ENCODE measurements at places on chromosomes 11 and 22. TPM values are rescaled to one million over a fixed set of nuclear protein-coding genes. Genes with fewer than 3 reads are reported as not detected.

GRCh38 chr11:117860139-117860538, 16.3 kb downstream of the FXYD6 start:
- DNase-seq = no peak
- H3K27me3 ChIP-seq = no peaks in the 10 kb centered on the region
- no peaks in the 10 kb centered on the region for H3K36me3 ChIP-seq
- peaks cover 45% of the 10 kb centered on the region for H3K4me1 ChIP-seq

DNA sequence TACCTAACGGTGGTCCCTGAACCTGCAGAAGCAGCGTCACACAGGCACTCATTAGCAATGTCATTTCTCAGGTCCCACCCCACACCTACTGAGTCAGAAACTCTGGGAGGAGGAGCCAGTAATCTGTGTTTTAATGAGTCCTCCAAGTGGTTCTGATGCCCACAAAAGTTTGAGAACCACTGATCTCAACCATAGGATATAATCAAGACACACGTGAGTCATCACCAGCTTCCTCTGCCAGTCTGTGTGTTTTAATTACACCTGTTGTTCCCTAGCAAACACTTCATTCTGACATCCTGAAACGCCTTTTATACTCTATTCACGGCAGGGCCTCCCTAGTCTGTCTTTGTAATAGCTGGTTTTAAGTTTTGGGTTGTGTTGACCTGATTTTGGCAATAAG, 5.8 kb downstream of the TECTA start:
- no peaks in the 10 kb centered on the region for H3K36me3 ChIP-seq
- H3K27me3 ChIP-seq = no peaks in the 10 kb centered on the region
- no peak overlapping the region for H3K27ac ChIP-seq
- H3K4me1 ChIP-seq = no peaks in the 10 kb centered on the region
- no peak for DNase-seq
- no peak overlapping the region for H3K4me3 ChIP-seq

- H3K27ac ChIP-seq = no peak overlapping the region
- H3K36me3 ChIP-seq = no peaks in the 10 kb centered on the region
- no peak overlapping the region for H3K4me3 ChIP-seq
- no peak for DNase-seq
- peaks cover 11% of the 10 kb centered on the region for H3K4me1 ChIP-seq
These were observed 1.4 kb upstream of the KRTAP5-6 start for GRCh38 chr11:1695548-1696108.

DNA sequence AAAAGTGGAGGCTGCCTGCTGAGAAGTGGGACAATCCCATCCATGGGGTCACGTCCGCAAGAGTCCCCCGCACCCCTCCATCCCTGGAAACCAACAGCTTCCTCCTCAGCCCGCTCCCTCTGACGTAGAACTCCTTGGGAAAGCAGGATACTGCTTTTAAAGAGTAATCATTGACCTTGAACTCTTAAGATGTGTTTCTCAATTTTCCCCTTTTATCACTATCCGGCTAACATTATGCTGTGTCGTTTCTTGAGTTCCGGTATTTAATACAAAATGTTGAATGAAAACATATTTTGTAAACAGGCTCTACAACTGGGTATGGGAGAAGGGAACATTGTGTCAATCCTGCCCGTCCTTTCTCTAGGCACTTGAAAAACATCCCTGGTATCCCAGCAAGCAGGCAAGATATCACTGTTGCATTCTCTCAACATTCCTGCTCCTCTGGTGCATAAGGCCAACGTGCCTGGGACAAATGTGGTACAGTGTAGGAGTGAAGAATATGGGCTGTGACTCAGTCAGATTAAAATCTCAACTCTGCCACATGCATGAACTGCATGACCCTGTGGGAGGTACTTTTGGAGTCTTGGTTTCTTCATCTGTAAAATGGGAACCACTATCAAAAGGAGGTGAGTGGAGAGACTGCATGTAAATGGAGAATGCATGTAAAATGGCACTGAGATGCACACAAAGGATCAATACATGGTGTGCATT, 52.8 kb downstream of the WT1 start:
- no peak overlapping the region for H3K27ac ChIP-seq
- no peaks in the 10 kb centered on the region for H3K27me3 ChIP-seq
- no peaks in the 10 kb centered on the region for H3K36me3 ChIP-seq
- no peaks in the 10 kb centered on the region for H3K4me1 ChIP-seq

The MICAL3 gene
- total RNA-seq = 31.1 TPM
